Epithelial cell of alveolus of lung (primary cell): ENCODE measurements at places on chromosomes 2 and 18. TPM values are rescaled to one million over a fixed set of nuclear protein-coding genes. Genes with fewer than 3 reads are reported as not detected.

Gene GPR55
- not detected in 2 replicates for total RNA-seq

Gene INHA
- total RNA-seq, result not detected in 2 replicates

Gene GAREM1
- 5.7 and 6.2 TPM in 2 replicates for total RNA-seq

Gene SCN3A
- under 0.01 TPM in 1 of 2 replicates, not detected in the other for total RNA-seq

Gene HOXD13
- total RNA-seq, result not detected in 2 replicates

Gene CD8B2
- total RNA-seq, result not detected in 2 replicates

Gene IL36A
- total RNA-seq, result not detected in 2 replicates

Gene TMEM17
- 1.3 TPM in 2 replicates for total RNA-seq

Gene MRPS5
- total RNA-seq, result 36.6 and 50.4 TPM in 2 replicates

Gene KLHL30
- total RNA-seq, result 0.32 TPM in 1 of 2 replicates, not detected in the other

Gene LRRC30
- not detected in 2 replicates for total RNA-seq

Gene STAT4
- total RNA-seq, result 0.64 and 1.9 TPM in 2 replicates

Gene RFTN2
- total RNA-seq, result 4.5 and 11.9 TPM in 2 replicates

Gene GPR155
- 1.6 and 2.2 TPM in 2 replicates for total RNA-seq

Gene YES1
- total RNA-seq, result 77.9 and 132 TPM in 2 replicates

Gene NT5DC4
- not detected in 2 replicates for total RNA-seq

Gene ORMDL1
- 35.0 and 62.0 TPM in 2 replicates for total RNA-seq

Gene GULP1
- total RNA-seq, result 15.8 and 64.2 TPM in 2 replicates

Gene FEV
- total RNA-seq, result not detected in 2 replicates

Gene SPHKAP
- total RNA-seq, result 0.08 and 0.26 TPM in 2 replicates

Gene GALNT14
- 0.56 and 3.4 TPM in 2 replicates for total RNA-seq

Gene LIMS3
- 0.48 and 1.7 TPM in 2 replicates for total RNA-seq

Gene PSTPIP2
- total RNA-seq, result 3.3 and 11.2 TPM in 2 replicates

Gene G6PC2
- total RNA-seq, result not detected in 2 replicates

Gene IAH1
- total RNA-seq, result 71.5 and 76.7 TPM in 2 replicates

Gene EPB41L3
- total RNA-seq, result 19.7 and 44.6 TPM in 2 replicates

Gene L3MBTL4
- total RNA-seq, result 0.24 and 1.3 TPM in 2 replicates

Gene NXPH2
- total RNA-seq, result 0.13 TPM in 1 of 2 replicates, not detected in the other

Gene SH3RF3
- total RNA-seq, result 21.8 and 24.6 TPM in 2 replicates

Gene RESP18
- total RNA-seq, result not detected in 2 replicates

Gene LINC00305
- total RNA-seq, result not detected in 2 replicates

Gene ANKRD29
- total RNA-seq, result 0.16 and 2.3 TPM in 2 replicates

Gene ARID5A
- 9.9 and 11.2 TPM in 2 replicates for total RNA-seq

Gene SERPINB10
- total RNA-seq, result not detected in 2 replicates

Gene STON1
- 7.5 and 28.5 TPM in 2 replicates for total RNA-seq

Gene MROH2A
- total RNA-seq, result not detected in 2 replicates

Gene PROC
- total RNA-seq, result 0.08 and 0.13 TPM in 2 replicates

Gene PJVK
- 0.65 and 2.9 TPM in 2 replicates for total RNA-seq

Gene PAIP2B
- total RNA-seq, result 0.52 and 1.0 TPM in 2 replicates

Gene DARS1
- 83.9 and 85.4 TPM in 2 replicates for total RNA-seq

Gene B3GNT7
- 0.80 and 1.3 TPM in 2 replicates for total RNA-seq

Gene NDUFB3
- total RNA-seq, result 60.0 and 66.7 TPM in 2 replicates

Gene SULT1C2
- total RNA-seq, result not detected in 2 replicates

Gene TRAK2
- 21.0 and 25.0 TPM in 2 replicates for total RNA-seq

Gene TNS1
- 29.6 and 78.2 TPM in 2 replicates for total RNA-seq

Gene CD8A
- not detected in 2 replicates for total RNA-seq

Gene FEZ2
- 37.4 and 44.5 TPM in 2 replicates for total RNA-seq

Gene OTOF
- 0.24 TPM in 1 of 2 replicates, not detected in the other for total RNA-seq

Gene CTAGE1
- 0.13 TPM in 1 of 2 replicates, not detected in the other for total RNA-seq

Gene FAP
- total RNA-seq, result 15.5 and 118 TPM in 2 replicates

Gene HOXD12
- total RNA-seq, result not detected in 2 replicates

Gene GBX2
- 0.78 TPM in 1 of 2 replicates, not detected in the other for total RNA-seq

Gene COL5A2
- 427 and 529 TPM in 2 replicates for total RNA-seq

Gene SERPINB13
- not detected in 2 replicates for total RNA-seq

Gene CTNNA2
- total RNA-seq, result not detected in 2 replicates

Gene CHRND
- 2.7 TPM in 1 of 2 replicates, not detected in the other for total RNA-seq

Gene HRH4
- not detected in 2 replicates for total RNA-seq

Gene GAD1
- total RNA-seq, result not detected in 2 replicates

Gene SLC66A2
- total RNA-seq, result 29.2 and 45.0 TPM in 2 replicates

Gene MRPL33
- 115 and 118 TPM in 2 replicates for total RNA-seq
